Activated CD4-positive, CD25-positive, alpha-beta regulatory T cell treated with anti-CD3 and anti-CD28 coated beads, Interleukin-2, amount 50 U/mL, for 24 hours (primary cell): ENCODE measurements at places on chromosomes 2 and 18.

DNA sequence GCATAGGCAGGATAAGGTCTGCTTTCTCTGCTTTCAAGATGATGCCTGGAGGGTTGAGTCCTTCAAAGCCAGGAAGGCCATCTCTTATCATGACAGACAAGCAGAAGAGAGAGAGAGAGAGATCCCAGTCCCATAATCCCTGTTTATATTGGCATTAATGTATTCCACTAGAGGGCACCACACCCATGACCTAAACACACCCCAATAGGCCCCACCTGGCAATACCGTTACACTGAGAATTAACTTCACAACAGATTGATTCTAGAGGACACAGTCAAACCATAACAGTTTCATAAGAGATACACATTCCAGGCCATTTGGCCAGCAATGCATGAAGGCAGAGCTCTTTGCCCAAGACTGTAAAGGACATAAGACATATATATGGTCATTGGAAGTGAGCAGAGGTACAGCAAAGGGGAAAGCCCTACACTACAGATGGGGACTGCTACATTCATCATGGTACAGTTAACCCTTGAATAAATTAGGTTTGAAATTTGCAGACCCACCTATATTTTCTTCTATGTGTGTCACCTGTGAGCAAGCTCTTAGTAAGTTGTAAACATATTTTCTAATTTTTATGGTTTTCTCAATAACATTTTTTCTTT, 1516.1 kb downstream of the RPIA start:
- no peak for ATAC-seq

DNA sequence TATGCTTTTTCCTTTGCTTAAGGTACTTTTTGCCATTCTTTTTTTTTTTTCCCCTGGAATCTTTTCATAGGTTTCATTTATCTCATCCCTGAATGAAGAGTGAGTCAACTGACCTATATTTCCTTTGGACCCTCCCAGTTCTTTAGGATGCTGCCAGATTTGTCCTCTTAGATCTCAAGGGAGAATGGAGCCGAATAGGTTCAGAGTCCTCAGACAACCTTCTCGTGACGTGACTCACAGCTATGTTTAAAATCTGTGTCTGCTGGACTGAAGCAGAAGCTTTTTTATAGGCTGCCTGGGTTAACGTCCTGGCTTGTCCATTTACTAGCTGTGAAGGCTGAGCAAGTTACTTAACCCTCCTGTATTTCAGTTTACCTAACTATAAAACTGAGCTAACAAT, 358.6 kb downstream of the DLGAP1 start:
- ATAC-seq: no peak

DNA sequence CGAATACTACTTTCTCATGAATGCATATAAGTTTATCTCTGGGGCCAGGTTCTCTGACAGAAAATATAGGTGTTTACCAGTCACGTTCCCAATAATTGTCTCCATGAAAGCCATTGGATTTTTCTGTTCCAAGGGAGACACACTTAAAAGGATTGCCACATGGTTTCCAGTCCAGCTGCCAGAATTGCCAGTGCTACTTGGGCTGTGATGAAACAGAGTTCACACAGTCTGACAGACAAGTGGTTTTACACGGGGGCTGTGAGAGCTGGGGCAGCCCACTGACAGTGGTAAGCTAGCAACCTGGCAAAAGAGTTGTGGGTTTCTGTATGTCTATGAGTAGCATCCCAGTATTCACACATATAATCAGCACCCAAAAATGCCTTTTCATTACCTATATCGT, 27.7 kb upstream of the ATRAID start:
- ATAC-seq: no peak

GRCh38 chr2:234003972-234004617, 46.4 kb upstream of the SPP2 start:
- ATAC-seq: no peak

DNA sequence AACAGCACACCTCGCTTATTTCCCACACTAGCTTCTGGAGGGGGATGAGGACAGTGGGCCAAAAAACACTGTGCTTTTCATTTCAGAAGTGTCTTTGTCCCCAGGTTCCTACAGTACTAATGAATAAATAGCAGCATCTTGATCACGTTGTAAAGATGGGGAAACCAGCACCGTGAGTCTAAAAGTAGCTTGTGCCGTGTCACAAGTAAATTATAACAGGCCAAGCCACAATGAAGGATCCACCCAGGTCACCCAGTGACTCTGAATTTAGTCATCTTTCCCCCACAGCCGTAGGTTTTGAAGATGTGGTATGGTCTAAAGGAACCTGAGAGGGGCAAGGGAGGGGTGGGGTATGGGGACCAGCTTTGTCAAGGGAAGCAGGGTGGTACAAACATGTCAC, 8.8 kb downstream of the FZD7 start:
- ATAC-seq: no peak

- no peak for ATAC-seq
These were observed at the start of gene CLASP1 for GRCh38 chr2:121649149-121649595. Gene CLASP1, minus strand, starts transcription at chr2:121649462. Its CDS starts 43,567 bp downstream, at chr2:121605895.

GRCh38 chr2:28362991-28363521, 29.6 kb upstream of the FOSL2 start:
- no peak for ATAC-seq

- no peak for ATAC-seq
These were observed 2.0 kb downstream of the RAPH1 start for GRCh38 chr2:203532957-203533658.

DNA sequence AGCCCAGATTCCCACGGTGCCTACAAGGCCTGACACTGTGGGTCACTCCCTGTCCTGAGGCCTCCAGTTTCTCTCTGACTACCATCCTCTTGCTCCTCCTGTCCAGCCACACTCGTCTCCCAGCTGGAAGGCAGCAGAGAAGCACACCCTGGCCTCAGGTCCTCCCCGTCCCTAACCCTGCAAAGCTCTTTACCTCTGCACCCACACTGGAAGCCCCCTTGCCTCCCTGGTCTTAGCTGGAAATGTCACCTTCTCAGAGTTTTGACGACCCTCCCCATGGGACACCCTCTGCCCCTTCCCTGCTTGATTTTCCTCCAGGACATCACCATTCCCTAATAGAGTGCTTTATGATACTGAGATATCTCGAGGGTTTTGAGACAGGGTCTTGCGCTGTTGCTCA, 10.6 kb downstream of the RNU2-63P start:
- ATAC-seq: no peak

- ATAC-seq: no peak
These were observed 5.0 kb downstream of the LIMS2 start for GRCh38 chr2:127670055-127670956.

DNA sequence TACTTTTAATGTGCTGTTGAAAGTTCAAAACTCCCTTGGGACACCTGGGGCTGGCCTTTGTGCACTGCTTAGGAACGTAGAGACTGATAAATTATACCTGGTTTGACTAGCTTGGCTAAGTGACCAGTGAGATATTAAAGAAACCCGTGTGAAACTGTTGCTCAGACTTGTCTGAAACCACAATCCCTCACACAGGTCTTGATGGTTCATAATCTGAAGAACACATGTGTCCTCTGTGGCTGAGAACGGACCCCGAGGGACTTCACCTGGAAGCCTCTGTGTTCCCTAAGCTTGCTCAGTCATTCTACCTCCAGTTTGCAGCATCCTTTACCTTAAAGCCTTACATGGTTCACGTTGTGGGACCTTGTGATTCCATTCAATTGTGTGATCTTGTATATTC, 218.8 kb downstream of the CBLN2 start:
- ATAC-seq: no peak

DNA sequence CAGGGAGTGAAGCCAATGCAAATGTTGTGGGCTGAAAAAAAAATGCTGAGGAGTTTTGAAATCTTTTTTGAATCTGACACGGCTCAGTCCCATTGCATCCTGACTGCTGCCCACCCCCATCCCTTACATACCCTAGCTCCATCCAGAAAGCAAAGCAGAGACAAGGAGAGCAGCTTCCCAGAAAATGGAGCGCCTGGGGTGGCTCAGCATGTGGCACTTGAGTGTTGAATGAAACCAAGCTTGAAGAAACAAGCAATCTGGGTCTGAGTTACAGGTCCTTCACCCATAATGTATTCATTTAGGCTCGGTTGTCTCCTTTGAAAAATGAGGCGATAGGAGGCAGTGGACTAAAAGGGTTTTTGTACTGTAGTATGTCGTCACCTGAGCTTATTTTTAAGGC, 244.2 kb upstream of the ACVR2A start:
- ATAC-seq: no peak

- no peak for ATAC-seq
These were observed 45.5 kb downstream of the MYO7B start for GRCh38 chr2:127581050-127581345.

DNA sequence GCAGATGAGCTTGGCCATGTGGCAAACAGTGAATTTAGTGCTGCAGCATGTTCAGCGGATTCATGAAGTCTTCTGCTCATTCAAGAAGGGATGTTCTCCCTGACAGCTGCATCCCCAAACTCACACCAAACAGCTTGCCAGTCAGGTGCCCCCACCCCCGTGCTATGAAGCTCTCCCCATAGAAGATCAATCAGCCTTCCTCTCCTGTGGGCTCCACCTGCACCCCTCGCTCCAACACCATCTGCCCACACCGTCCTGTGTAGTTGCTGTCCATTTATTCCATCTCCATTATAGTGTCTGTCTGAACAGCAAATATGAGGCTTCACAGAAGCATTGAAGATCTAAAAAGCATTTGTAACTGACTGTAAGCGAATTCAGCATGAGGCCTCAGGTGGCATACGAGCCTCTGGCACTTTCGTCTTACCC, 218.9 kb downstream of the BCL2 start:
- no peak for ATAC-seq

GRCh38 chr18:61350578-61350977, 17.3 kb downstream of the CDH20 start:
- ATAC-seq: no peak

- no peak for ATAC-seq
These were observed 131.4 kb downstream of the SEPTIN10 start for GRCh38 chr2:109482361-109482861.

GRCh38 chr2:230335461-230335863, 8.5 kb downstream of the SP140L start:
- ATAC-seq: peak; percentile 41

- no peak for ATAC-seq
These were observed 48.2 kb downstream of the LONRF2 start for GRCh38 chr2:100274076-100274475.

GRCh38 chr2:230124757-230125431, 56.2 kb upstream of the SLC16A14 start:
- no peak for ATAC-seq

DNA sequence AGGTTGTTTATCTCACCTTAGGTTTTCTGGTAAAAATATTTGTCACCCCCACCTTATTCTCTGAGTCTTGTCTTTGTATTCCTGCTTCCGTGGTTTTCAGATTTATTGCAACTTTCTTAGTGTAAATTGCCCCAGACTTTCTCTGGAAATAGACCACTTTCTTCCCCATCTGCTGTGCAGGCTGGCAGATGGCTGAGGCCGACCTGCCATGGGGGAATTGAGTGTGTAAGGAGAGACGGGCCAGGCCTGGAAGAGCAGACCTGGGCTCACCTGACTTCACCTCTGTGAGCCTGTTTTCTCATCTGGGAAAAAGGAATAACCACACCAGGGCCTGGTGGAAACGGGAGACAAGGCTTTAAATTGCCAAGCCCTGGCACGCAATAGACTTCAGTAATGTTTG, 44.9 kb downstream of the ACKR3 start:
- no peak for ATAC-seq

- ATAC-seq: no peak
These were observed 65.0 kb upstream of the LRATD1 start for GRCh38 chr2:14567561-14567960.

DNA sequence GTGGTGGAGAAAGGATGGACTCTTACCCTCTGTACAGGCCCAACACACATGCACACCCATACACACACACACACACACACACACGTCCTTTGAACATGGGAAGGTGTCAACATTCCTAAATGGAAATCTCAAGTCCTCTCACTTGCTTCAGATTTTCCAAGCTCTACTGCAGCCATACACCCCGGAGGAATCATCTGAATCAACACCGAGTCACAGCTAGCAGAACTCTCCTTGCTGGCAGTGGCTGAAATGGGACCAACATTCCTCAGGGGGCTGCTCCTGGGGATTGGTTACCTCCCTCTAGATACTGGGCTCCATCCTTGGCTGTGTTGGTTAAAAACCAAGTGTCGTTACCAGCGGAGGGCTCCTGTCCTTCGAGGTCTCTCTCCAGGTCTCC, 112.7 kb downstream of the BCL11A start:
- no peak for ATAC-seq

DNA sequence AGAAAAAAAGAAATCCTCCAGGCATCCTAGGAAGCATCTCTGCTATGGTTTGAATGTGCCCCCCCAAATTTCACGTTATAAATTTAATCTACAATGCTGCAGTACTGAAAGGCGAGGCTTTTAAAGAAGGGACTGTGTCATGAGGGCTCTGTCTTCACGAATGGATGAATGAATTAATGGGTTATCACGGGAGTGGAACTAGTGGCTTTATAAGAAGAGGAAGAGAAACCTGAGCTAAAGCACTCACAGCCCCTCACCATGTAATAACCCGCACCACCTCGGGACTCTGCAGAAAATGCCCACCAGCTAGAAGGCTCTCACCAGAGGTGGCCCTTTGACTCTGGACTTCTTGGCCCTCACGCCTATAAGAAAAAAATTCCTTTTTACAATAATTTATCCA, 27.6 kb downstream of the RNU4ATAC start:
- ATAC-seq: no peak

- ATAC-seq: no peak
These were observed 1.3 kb upstream of the SMAD2 start for GRCh38 chr18:47931718-47932103.

DNA sequence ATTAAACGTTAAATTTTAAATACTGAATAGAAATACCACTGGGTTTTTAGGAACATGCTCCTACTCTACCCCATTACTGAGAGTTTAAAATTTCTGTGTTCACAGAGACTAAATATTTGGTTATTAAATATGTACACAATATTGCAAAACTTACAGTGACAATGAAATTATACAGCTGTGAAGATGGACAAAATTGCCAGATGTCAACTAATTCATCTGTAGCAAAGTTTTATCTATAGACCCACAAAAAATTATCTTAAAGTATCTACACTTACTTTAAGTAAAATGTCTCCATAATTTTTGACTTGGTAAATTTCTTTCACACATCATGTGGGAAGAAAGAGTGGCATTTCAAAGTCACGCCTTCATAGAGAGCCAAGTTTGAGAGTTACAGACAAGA, 213.1 kb downstream of the CD226 start:
- ATAC-seq: no peak
